CD4-positive, alpha-beta T cell treated with Interleukin-12 subunit alpha and Interleukin-12 subunit beta, for 1 hour (primary cell): ENCODE measurements at places on chromosomes 5 and 9.

GRCh38 chr9:121855476-121855875 lies 204.0 kb downstream of the DAB2IP start:
- no peak for DNase-seq

GRCh38 chr5:141077826-141078225 lies 16.6 kb upstream of the PCDHB2 start:
- DNase-seq, result no peak

DNA sequence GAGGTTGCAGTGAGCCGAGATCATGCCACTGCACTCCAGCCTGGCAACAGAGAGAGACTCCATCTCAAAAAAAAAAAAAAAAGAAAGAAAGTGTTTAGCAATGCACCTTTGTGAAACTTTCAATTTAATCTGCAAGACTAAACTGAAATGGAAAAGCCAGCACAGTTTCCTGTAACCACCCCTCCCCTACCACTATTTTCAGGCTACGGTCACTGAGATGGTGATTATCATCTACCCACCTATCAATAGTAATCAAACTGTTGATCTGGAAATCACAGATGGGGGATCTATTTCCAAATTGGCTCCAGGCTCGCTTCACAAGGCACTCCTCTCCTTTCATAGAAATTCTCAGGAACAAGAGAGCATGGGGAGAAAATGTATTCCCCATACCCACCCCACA lies 30.6 kb upstream of the IL7R start:
- no peak for DNase-seq

DNA sequence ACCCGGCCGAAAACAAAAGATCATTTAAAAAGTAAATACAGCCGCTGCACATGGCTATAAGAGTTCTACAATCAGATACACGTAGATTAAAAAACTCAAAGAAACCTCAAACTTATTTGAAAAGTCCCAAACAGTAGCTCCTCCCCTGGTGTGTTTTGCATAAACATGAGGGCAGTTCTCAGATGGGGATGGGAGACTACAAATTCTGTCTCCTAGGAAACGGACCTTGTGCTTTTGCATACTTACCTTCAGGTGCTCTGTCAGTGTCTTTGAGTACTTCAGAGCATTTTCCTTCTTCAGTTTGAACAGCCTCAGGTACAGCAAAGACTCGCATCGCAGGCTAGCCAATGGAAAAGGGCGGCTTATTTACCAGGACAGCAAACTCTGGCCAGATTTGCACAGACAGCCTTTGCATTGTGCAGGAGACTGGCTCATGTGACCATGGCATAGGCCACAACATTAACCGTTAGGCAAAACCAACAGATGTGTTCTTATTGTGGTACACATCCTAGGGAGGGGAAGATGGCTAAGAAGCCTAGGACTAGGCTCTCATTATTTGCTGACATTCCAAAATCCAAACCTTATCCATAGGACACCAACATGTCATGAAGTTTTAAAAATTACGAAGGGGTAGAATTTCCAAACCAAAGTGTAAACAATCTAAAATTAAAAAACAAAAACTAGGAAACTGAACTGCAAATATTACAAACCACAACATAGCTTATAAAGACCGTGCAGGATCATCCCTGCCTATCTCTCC lies 12.8 kb downstream of the LEAP2 start:
- DNase-seq, result no peak

DNA sequence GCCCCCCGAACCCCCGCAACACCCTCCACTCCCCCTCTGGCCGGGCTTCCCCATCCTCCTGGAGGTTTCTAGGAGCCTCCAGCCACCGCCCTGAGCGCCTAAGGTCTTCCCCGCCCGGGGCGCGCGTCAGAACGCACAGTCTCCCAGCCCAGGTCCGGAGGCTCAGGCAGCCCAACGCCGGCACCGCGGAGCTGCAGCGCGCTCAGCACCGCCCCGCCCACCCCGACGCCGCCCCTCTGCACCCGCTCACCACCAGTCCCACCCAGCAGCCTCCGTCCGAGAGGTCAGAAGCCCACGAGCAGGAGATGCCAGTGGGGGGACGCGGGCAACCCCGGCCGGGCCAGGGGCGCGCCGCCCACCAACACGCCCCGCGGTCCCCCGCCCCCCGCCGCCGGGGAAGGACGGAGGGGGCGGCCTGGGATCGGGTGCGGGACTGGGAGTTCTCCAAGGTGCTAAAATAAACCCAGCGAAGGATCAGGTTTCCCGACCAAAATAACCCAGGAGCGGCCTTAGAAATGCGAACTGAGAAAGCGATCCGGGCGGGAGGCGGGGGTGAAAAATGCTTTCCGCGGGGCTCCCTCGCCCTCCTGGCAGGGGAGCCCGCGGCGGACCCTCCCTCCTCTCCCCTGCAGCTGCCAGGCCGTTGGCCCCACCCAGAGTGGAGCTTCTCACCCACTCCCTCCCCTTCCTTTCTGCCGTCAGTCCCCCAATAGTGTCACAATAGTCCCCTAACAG lies 6.5 kb upstream of the FAM78A start:
- no peak for DNase-seq

GRCh38 chr9:89498852-89499480 lies 1.1 kb upstream of the SEMA4D start:
- DNase-seq, result peak; percentile 70

DNA sequence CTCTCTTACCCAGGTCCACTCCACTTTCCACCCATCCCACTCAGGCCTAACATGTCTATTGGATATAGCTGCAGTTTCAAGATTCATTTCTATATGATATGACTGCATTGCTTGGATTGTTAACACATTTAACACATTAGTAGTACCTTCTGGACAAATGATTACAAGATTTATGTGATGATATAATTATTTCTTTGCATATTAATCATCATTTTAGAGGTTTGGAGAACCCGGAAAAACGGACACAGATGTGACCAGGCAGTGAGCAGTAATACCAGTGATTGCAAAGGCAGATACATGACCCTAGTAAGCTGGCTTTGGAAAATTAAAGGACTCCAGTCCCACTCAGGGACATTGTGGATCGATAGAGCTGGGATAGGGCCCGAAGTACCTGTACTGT lies 103.8 kb downstream of the PRR16 start:
- no peak for DNase-seq

GRCh38 chr5:61755726-61756222 lies 423.7 kb downstream of the ZSWIM6 start:
- DNase-seq, result no peak
